T-helper 17 cell (primary cell): ENCODE measurements at places on chromosomes 5 and 9. TPM values are rescaled to one million over a fixed set of nuclear protein-coding genes. Genes with fewer than 3 reads are reported as not detected.

Gene SPARC
- total RNA-seq: 12.5 TPM

Gene EDIL3
- not detected for total RNA-seq

Gene S1PR3
- total RNA-seq: 1.7 TPM

Gene LTC4S
- 6.8 TPM for total RNA-seq

Gene LRRTM2
- 0.10 TPM for total RNA-seq

Gene PRSS3
- not detected for total RNA-seq

Gene ORM2
- total RNA-seq: not detected

Gene NME5
- total RNA-seq: not detected

Gene SLC45A2
- not detected for total RNA-seq
